Activated T-helper 1 cell treated with anti-CD3 and anti-CD28 coated beads, Interleukin-2, amount 50 U/mL, for 16 hours (primary cell): ENCODE measurements at places on chromosomes 6 and 20.

DNA sequence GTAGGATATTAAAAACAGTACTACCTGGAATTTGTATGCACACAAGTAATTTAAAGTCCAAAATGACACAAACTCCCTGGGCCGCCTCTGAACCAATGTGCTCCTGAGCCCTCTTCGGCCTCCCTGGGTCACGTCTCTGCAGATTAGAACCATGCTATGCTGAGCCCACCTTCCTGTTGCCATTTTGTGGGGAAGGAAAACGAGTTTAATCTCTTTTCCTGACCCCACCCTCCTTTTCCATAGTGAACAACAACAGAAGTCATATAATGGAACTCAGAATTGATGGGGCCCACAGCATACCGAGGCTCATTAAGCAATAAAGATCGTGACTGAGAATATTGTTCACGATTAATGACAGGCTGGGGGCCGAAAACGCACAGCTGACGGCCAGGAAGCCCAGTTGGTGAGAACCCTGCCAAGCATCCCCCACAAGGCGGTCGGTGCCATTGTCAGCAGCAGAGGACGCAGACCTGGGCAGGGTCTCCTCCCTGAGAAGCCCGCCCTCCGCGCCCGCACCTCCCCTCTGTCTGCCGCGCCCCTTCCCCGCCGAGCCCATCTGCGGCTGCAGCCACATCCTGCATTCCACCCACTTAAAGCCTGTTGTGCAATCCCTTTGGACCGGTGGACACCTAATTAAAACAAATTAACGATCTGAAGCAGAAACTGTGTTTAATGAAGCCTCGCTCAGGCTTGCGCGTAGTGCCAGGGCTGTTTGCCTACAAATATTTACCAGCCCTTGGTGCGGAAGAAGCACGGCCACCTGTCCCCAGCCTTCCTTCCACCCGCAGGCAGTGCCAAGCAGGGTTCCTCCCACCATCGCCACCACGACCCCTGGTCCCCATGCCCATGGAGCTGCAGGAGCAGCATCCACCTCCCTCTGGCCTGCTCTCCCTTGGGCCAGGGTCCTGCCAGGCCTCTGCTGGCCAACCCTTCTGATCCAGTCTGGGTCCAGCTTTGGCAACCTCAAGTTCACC lies 68.1 kb downstream of the DLL1 start:
- no peak for DNase-seq

GRCh38 chr20:32449890-32450401 lies 91.8 kb downstream of the ASXL1 start:
- no peak for DNase-seq

- no peak for DNase-seq
These were observed 81.9 kb downstream of the SIM1 start for GRCh38 chr6:100382767-100383195.

DNA sequence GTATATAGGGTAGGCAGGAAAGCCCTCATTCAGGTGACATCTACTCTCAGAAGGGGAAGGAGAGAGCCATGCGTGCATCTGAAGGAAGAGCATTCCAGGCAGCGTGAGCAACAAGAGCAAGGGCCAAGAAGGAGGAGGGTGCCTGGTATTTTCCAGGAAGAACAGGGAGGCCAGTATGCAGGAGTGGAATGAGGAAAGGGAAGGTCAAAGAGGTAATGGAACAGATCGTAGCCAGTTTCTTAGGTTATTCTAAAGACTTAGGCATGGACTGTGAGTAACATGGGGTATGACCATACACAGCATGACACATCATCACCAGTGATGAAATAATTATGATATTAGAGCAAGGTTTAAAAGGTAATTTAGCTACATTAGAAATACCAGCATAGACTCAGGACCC lies 24.1 kb downstream of the ALDH8A1 start:
- no peak for DNase-seq

- DNase-seq = no peak
These were observed 45.5 kb downstream of the TTI1 start for GRCh38 chr20:37987602-37988290.

DNA sequence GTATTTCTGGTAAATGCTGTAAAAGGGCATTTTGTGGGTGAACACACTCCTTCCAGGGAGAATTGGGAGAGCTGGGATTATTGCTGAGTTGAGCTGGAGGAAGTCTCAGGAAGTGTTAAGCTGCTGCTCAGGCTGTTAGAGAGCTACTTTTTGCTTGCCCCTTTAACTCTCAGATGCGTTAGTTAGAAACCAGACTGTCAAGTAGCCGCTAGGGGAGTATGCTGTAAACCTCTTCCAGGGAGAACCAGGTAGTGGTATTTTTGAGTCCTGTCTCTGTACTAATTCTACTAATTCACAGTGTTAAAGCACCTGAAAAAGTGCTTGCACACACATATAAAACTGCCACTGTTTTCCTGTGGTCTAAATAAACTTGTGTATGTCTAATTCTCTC lies 6.6 kb upstream of the GFRAL start:
- no peak for DNase-seq

DNA sequence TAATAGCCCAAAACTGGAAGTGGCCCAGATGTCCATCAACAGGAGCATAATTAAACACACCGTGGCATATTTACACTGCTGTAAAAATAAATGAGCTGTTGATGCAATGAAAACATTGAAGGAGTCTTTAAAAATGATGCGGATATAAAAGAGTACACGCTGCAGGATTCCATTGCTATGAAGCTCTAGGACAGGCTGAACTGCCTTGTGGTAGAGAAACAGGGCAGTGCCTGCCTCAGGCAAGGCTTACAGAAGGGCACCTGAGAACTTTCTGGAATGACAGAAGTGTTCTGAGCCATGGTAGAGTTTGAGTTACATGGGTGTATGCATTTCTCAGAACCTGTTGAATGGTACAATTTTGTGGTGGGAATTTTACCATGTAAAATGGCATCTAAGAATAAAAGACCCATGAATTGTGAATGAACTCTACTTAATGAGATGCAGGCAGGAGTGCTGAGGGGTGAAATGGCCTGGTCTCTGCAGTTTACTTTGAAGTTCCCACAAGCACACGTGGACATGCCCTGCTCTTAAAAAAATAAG lies 45.3 kb upstream of the RIN2 start:
- DNase-seq = no peak

- no peak for DNase-seq
These were observed 111.2 kb upstream of the ZFP64 start for GRCh38 chr20:52302736-52303135.

DNA sequence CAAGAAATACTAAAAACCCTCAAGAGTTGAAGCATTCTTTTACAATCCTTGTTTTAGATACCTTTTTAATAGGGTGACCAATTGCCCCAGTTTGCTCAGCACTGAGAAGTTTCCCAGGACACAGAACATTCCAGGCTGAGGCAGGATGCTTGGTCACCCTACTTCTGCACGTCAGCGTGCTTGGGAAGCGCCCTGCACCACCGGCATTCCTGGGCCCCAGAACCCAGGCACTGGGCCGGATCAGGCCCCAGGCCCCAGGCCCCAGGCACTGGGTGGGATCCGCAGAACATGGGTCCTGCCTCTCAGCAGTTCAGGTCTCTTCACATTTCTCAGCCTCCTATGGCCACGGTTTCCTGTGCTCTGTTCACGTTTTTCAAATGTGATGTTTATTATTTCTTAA lies 213.8 kb upstream of the QKI start:
- no peak for DNase-seq

DNA sequence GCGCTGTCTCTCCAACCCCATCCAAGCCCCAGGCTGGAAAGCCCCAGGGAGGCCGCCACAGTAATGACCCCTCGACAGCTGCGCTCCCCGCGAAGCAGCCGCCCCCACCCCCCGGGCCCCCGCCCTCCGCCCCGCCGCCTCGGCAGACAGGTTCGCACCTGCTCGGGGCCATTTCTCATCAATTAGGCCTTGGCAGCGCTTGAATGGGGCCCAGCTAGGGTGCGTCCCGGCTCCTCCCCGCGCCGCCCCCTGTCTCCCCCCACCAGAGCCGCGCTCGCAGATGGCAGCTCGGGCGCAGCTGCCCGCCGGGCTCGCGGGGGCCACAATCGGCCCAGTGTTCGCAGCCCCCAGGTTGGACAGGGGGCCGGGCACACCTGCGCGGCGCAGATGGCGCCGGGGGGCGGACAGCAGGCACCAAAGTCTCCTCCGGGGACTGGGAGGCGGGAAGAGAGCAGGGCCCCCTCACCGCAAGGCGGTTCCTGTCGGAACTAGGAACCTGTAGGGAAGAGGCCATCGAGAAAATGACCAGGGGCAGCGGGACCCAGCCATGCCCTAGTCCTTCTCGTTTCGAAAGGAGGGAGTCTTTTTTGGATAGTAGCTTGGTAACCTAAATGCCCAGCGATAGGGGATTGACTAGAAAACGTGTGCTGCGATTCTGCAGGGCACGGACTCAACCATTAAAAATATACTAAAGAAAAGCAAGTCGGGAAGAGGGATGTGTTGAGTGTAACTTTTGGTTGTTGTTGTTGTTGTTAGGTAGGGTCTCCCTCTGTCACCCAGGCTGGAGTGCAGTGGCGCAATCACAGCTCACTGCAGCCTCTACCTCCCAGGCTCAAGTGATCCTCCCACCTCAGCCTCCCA lies 83.2 kb upstream of the EYA2 start:
- DNase-seq = no peak

- no peak for DNase-seq
These were observed 28.6 kb downstream of the RALY start for GRCh38 chr20:34022151-34022838.

DNA sequence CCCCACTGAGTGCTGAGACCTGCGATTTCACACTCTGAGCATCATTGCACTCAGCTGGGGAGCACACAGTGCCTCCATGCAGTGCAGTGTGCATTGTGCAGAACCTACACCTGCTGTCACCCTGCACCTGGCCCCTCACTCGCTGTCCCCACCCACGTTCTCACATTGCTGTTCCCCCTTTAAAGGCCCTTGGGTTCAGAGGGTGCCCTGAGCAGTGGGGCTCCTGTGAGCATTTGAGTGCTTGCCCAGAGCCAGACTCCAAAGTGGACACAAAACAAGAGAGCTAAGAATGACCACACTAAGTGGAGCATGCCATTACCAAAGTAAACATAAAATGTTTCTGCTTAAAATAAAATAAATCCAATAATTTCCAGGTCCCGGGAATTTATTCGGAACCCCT lies 131.0 kb upstream of the CST7 start:
- DNase-seq = no peak

- no peak for DNase-seq
These were observed 63.5 kb upstream of the NEDD9 start for GRCh38 chr6:11295969-11296368.

DNA sequence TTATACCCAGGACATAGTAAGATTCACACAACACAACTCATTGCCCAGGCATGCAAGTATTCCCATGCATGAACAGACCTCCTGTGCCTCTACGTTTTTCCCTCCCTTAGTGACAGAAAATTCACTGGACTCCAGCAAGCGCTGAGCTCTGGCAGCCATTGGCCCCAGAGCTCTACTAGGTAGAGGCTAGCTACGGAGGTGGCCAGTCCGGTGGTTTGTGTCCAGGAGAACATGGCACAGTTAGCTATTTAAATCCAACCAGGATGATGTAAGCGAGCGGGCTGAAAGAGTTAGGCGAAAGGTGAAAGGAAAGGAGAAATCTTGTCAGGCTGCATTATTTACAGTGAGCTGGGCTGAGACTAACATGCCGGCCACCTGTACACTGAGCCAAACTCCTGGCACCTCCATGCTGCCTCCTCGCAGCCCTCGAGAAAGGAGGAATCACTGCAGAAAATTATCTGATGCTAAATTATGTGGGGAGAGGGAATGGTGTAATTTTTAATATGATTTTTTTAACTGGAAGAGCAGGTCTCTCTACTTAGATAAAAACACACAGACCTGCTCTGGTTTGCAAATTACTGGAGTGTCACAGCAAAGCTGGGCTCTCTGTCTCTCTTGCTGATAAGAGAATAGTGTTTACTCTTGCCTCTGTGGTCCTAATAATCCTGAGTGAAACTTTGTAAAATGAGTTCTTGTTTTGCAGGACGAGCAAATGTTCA lies 50.1 kb upstream of the ARMC2 start:
- no peak for DNase-seq

DNA sequence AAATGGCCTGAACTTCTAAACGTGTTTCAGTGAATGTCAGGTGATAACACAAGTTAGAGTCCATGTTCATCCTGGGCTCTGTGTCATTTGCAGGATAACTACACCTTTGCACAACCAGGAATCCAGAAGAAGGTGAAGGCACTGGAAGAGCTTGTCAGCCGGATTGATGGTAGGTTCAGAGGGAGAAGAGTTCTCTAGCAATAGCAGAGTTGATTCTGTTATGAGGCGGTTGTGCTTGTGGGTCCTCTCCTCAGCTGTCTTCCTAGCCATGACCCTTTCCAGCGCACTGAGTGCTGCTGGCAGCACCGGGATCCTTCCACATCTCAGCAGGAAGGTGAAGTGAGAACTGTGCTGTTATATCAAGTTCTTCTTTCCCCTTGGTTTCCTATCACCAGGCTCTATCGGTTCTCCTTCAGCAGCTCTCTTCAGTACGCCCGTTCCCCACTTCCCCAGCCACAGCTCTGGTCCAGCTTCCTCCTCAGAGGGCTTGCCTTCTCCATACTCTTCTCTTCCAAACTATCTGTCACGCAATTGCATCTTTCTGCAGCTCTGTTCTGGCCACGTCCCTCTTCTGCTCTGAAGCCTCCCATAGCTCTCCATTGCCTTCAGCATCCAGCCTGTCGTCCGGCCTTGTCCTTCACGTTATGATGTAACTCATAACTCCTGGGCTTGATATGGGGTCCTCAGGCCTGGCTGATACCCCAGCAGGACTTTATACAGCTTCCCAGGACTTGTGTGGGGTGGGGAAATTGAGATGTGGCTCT lies 39.9 kb upstream of the RNF8 start:
- no peak for DNase-seq

- no peak for DNase-seq
These were observed 8.8 kb upstream of the SNAI1 start for GRCh38 chr20:49973981-49974380.

GRCh38 chr6:78397499-78397898 lies 469.9 kb upstream of the IRAK1BP1 start:
- no peak for DNase-seq

- DNase-seq = no peak
These were observed 50.1 kb upstream of the SLC32A1 start for GRCh38 chr20:38674092-38674764.

DNA sequence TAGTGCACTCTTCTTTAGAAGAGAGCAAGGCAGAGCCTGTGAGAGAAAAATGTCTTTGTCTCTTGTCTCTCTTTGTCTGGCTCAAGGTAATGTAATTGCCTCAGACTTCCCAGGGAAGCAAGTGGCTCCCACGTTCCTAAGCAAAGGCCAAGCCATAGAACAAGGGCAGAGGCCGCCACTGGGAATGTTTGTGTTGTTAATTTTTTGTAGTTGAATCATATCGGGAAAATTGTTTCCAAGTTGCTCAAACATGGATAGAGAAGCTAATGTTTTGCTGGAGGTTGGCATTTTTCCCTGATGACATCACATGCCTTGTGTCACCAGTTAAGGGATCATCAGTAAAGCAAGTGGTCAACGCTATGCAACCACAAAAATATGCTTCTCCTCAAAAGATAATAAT lies 211.5 kb upstream of the FOXA2 start:
- no peak for DNase-seq

GRCh38 chr6:159919011-159919511 lies 28.3 kb downstream of the MAS1 start:
- no peak for DNase-seq

DNA sequence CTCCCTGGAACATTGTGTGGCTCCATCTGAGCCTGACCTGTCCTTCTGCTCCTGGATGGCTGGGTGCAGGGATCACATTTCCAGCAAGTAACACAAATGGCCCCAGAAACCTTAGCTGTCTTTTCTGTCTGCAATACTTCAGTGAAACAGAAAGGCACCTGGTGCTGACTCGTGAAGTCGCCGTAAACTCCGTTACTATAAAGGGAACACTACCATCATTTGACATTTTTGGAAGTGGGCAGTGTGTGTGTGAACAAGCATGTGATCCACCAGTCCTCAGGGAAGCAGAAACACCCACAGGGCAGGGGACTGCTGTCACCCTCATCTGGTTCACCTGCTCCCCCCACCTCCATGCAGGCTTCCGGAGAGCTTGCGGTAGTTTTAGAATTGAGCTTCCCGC lies 23.9 kb downstream of the SERPINB6 start:
- no peak for DNase-seq
